ENCODE measurements at places on chromosomes 1 and 21.
A peak's percentile ranks its signal among the peaks of the same experiment; 100 is the strongest.

- DNase-seq = peak; percentile 27
Observed at GRCh38 chr1:201346337-201346939, 31.0 kb downstream of the TNNT2 start.

- no peak for DNase-seq
Observed at GRCh38 chr1:212458817-212459216, 26.1 kb downstream of the NENF start.

GRCh38 chr1:110872745-110873720, at the start of gene CD53:
TSS of gene CD53 (plus strand) at chr1:110873148. CDS start at chr1:110891409, 18,261 bp downstream.
- DNase-seq = no peak

GRCh38 chr1:198079432-198079951, 77.3 kb upstream of the NEK7 start:
- DNase-seq = no peak

DNA sequence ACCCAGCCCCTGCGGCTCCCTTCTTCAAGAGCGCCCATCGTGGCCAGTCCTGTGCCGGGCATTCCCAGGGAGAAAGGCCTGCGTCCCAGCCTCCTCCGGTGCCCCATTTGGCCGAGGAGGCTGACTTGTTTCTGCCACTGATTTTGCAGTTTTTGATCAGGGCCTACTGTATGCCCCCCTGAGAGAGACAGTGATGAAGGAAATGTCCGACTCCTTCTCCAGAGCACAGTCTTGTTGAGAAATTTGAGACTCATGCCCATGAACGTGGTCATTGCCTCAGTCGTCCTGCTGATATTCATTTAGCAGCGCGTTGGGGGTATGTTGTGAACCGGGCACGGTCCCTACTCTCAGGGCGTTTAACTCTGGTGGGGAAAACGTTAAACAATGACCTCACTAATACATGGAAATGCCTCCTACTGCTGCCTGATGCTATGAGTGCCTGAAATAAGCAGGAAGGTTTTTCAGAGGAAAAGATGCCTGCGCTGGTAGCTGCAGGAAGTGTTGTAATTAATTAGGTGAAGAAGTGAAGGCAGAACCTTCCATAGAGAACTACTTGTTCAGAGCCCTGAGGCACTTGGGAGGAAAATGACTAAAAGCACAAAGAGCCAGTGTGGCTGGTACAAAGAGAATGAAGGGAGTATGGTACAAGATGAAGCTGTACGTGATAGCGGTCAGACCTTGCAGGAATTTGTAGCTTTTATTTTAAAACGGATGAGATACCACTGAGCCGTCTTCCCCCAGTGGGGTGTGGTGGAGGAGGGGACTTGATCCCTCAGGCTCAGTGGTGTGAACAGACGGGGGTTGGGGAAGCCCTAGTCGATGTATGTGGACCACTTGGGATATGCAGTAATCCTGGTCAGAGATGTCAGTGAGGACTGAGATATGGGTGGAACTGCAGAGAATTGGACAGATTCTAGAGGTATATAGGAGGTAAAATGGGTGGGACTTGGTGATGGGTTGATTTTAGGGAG, 730 bp downstream of the ZCCHC17 start:
- no peak for DNase-seq

GRCh38 chr1:108502624-108503023, 52.5 kb downstream of the NBPF6 start:
- DNase-seq = no peak

DNA sequence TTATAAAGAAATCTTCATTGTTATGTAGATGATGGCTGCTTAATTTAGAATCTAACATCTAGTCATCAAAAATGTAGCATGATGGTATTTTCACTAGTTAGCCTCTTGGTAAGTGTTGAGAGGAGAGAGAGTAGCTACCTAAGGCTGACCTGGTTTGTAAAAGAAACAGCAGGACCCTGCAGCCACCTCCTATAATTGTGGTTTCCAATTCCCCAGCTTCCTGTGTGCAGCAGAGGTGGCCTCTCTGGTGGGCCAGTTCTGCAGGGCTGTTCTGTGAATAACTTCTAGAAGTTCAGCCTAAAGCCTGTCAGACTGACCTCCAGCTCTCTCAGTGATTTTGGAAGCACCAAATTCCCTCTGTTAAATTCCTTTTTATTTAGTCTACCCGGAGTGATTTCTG, 246.4 kb upstream of the LRRC7 start:
- no peak for DNase-seq

- DNase-seq = peak; percentile 63
Observed at GRCh38 chr1:226110249-226111097, 48.0 kb downstream of the H3-3A start.

DNA sequence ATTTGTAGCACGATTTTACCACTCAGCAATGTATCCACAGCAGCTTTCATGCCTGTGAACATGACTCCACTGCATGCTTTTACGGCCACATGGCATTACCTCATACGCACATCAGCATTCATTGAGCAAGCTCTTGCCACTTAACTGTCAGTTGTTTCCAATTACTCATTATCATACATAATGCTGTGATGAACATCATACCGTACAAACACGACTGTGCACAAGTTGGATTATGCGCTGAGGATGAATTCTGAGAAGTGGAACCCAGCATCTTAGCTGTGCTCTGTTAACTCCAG, 9.6 kb downstream of the UMODL1 start:
- DNase-seq = no peak

DNA sequence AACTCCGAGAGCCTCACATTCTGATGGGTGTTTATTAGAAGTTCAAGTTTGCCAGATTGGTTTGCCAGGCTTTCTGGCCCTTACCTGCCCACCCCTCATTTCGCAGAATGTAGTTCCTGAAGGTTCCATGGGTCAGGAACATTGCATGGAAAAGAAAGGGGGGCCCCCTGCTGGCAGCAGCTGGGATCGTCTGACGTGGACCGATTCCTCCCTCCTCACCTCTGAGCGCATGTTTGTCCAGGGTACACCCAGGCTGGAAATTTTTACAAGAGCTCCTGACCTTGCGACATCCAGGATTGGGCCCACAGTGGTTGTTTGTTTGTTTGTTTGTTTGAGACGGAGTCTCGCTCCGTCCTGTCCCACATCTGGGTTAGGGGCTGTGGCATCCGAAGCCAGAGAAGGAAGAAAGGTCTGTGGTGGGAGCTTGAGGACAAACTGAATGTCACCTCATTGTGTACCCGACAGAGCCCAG, 126.0 kb upstream of the TMEM51 start:
- DNase-seq = peak; percentile 35

GRCh38 chr1:194477908-194478307, 1291.5 kb upstream of the B3GALT2 start:
- no peak for DNase-seq

- DNase-seq = no peak
Observed at GRCh38 chr1:85366391-85367170, 90.1 kb upstream of the BCL10 start.

All from COR-L47 (cell line).